ENCODE measurements at places on chromosomes 6 and 20.

GRCh38 chr20:62627901-62628612, 14.2 kb upstream of the SLCO4A1 start:
- no peak overlapping the region for H3K4me3 ChIP-seq
- peaks cover 3% of the 10 kb centered on the region for H3K4me1 ChIP-seq
- H3K27me3 ChIP-seq = no peaks in the 10 kb centered on the region

GRCh38 chr6:25250878-25251277, 28.3 kb upstream of the CARMIL1 start:
- no peaks in the 10 kb centered on the region for H3K36me3 ChIP-seq
- no peak overlapping the region for H3K4me3 ChIP-seq
- no peak for DNase-seq
- H3K27ac ChIP-seq = no peak overlapping the region

GRCh38 chr20:20668639-20669038, 43.8 kb downstream of the RALGAPA2 start:
- no peak for DNase-seq
- no peak overlapping the region for H3K4me3 ChIP-seq
- no peaks in the 10 kb centered on the region for H3K27me3 ChIP-seq
- H3K4me1 ChIP-seq = no peaks in the 10 kb centered on the region
- no peaks in the 10 kb centered on the region for H3K36me3 ChIP-seq
- no peak overlapping the region for H3K27ac ChIP-seq

- no peaks in the 10 kb centered on the region for H3K4me1 ChIP-seq
- no peaks in the 10 kb centered on the region for H3K36me3 ChIP-seq
- no peaks in the 10 kb centered on the region for H3K27me3 ChIP-seq
- H3K4me3 ChIP-seq = no peak overlapping the region
- no peak for DNase-seq
Measured at GRCh38 chr6:120248451-120248850, 898.9 kb upstream of the MAN1A1 start.

GRCh38 chr6:5995949-5996713, 10.6 kb downstream of the NRN1 start:
- no peak overlapping the region for H3K27ac ChIP-seq
- no peak for DNase-seq
- H3K4me3 ChIP-seq = peak overlapping the region; percentile 42
- peaks cover 61% of the 10 kb centered on the region for H3K27me3 ChIP-seq
- no peaks in the 10 kb centered on the region for H3K36me3 ChIP-seq

GRCh38 chr20:8854571-8854970, 214.3 kb upstream of the PLCB4 start:
- H3K4me3 ChIP-seq = no peak overlapping the region
- H3K27me3 ChIP-seq = no peaks in the 10 kb centered on the region
- no peak for DNase-seq
- H3K4me1 ChIP-seq = no peaks in the 10 kb centered on the region

DNA sequence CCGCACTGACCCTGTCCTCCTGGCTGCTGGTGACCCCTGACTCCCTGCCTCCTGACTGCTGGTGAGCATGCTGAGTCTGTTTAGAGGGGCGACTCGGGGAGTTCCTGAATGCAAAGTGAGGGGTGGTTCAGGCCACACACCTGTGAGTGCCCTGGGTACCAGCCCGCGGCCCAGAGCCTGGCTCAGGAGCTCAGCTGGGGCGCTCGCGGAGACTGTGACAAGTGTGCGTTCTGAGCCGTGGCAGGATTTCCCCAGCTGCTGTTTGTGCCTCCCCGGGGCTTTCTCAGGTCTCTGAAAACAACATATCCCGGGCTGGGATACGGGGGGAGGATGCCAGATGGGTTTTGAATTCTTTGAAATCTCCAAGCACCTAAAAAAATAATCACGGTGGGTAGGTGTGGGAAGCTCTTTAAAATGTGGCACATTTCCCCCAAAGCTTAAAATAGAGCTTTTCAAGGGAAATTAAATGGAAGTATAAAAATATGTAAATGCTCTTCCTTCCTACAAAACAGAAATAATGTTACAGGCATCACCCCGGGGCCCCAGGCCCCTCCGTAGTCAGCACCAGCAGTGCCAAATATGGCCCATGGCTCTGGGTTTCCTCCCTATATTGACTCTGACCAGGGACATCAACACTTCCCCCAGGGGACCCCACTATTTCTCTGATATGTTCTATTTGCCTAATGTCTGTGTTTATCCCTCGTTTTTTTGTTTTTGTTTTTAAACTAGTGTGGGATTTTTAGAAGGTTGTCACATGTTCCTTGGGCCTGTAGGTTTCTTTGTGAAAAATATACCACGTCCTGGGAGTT, 49.9 kb upstream of the TAGAP start:
- H3K27ac ChIP-seq = no peak overlapping the region
- no peak for DNase-seq
- no peaks in the 10 kb centered on the region for H3K36me3 ChIP-seq
- no peaks in the 10 kb centered on the region for H3K27me3 ChIP-seq
- H3K4me1 ChIP-seq = no peaks in the 10 kb centered on the region
- no peak overlapping the region for H3K4me3 ChIP-seq

DNA sequence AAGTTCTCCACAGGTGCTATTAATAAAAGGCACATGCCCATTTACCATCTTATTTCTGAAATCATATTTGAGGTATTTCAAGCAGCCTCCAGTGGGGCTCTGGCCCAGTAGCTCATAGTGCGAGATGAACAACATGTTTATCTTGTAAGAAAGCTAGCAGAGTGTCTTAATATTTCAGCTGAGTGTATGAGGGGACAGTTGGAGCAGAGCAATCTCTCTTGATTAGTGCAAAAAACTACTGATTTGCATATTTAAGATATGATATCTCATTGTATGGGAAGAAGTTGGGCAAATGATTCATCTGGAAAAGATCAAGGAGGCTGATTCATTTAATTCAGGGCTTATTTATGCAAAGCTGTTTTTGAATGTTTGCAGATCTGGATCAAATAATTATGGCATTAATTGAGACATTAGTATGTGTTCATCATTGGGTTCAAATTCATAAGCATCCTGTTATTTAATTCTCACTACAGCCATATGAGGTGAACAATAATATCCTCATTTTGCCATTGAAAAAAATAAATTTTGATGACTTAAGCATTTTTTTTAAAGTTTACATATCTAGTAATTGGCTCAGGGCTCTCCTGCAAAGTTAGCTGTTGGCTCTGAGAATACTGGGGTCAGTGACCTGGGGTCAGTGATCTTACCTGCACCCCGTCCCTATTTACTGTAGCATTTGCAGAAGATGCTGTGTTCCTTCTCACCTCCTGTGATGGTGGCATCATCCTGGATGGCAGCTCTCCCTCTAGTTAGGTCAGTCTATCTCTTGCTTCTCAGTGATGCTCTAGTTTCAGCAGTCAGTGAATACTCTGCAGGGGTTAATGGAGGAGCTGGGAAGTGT, 24.1 kb upstream of the GCLC start:
- H3K36me3 ChIP-seq = no peaks in the 10 kb centered on the region
- no peak for DNase-seq
- H3K4me3 ChIP-seq = no peak overlapping the region

DNA sequence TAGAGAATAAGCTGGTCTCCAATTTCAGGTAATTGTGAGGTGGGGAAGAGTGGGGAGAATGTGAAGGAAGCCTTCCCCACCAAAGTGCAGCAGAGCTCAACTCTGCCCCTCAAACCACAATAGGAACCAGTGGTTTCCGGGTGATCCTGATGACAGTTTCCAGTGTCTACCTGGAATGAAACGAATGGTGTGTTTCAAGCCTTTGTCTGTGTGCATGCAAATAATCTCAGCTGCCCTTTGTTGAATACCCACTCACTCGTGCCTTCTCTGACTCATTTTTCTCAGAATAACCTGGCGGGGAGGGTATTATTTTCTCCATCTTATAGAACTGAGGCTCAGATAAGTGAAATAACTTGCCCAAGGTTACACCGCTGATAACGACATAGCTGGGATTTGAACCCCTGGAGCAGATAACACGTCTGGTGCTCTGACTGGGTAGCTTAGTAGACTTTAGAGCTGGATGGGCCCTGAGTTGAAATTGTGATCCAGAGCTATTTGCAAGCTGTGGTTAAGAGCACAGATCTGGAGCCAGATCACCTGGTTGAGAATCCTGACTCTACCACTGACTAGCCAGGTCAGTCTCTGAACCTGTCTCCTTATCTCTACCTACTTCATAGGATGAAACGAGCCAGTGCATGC, 85.1 kb downstream of the EYA2 start:
- no peaks in the 10 kb centered on the region for H3K36me3 ChIP-seq
- no peaks in the 10 kb centered on the region for H3K27me3 ChIP-seq
- no peak overlapping the region for H3K4me3 ChIP-seq
- no peaks in the 10 kb centered on the region for H3K4me1 ChIP-seq

DNA sequence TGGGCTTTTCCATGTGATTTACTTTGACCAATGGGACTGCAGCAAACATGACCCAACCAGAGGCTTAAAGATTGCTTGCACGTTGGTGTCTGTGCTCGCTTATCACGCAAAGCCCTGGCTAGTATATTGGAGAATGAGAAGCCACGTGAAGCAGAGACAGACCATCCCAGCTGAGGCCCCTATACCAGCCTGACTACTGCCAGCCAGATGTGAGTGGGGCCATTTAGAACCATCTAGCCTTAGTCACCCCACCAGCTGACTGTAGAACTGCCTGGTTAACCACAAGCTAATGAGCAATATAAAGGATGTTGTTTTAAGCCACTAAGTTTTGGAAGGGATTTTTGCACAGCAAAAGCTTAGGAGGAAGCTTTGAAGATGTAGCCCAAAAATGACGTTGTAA, 74.5 kb downstream of the MACROD2 start:
- no peak for DNase-seq
- H3K4me3 ChIP-seq = no peak overlapping the region
- H3K27me3 ChIP-seq = no peaks in the 10 kb centered on the region

DNA sequence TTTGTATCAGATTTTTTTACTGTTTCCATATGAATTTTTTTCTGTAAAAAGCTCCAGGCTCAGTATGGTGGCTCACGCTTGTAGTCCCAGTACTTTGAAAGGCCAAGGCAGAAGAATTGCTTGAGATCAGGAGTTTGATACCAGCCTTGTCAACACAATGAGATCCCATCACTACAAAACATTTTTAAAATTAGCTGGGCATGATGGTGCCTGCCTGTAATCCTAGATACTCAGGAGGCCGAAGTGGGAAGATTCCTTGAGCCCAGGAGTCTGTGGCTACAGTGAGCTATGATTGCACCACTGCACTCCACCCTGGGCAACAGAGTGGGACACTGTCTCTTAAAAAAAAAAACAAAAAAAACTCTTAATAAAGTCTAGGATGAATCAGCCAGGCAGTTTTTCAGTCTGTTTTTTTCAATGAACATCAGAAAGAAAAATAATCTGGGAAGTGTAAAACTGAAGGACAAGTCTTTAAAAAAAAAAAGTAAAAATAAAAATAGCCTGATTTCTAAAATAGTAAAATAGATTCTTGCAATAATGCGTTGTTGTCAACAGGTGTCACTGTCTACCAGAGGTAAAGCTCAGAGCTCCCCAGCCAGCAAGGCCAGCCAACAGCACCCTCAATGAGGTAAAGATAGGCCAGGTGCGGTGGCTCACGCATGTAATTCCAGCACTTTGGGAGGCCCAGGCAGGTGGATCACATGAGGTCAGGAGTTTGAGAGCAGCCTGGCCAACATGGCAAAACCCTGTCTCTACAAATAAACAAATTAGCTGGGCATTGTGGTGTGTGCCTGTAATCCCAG, 9.3 kb upstream of the ATG5 start:
- DNase-seq = peak; percentile 61
- H3K27me3 ChIP-seq = peaks cover 6% of the 10 kb centered on the region
- H3K27ac ChIP-seq = no peak overlapping the region
- H3K36me3 ChIP-seq = no peaks in the 10 kb centered on the region
- no peaks in the 10 kb centered on the region for H3K4me1 ChIP-seq

GRCh38 chr6:119917186-119917585, 567.6 kb upstream of the MAN1A1 start:
- DNase-seq = no peak
- no peak overlapping the region for H3K4me3 ChIP-seq
- no peak overlapping the region for H3K27ac ChIP-seq
- no peaks in the 10 kb centered on the region for H3K4me1 ChIP-seq

DNA sequence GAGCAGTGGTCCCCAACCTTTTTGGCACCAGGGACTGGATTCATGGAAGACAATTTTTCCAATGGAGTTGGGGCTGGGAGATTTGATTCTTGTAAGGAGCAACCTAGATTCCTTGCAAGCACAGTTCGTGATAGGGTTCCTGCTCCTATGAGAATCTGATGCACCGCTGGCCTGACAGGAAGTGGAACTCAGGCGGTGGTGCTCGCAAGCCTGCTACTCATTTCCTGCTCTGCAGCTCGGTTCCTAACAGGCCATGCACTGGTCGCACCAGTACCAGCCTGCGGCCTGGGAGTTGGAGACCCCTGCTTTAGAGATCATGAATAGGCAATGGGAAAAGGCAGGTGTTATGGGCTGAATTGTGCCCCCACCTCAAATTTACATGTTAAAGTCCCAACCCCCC, 131.2 kb downstream of the PFDN4 start:
- no peak overlapping the region for H3K4me3 ChIP-seq
- no peak overlapping the region for H3K27ac ChIP-seq
- DNase-seq = no peak
- no peaks in the 10 kb centered on the region for H3K36me3 ChIP-seq

- peaks cover 11% of the 10 kb centered on the region for H3K4me1 ChIP-seq
- H3K27me3 ChIP-seq = peaks cover 3% of the 10 kb centered on the region
- H3K36me3 ChIP-seq = no peaks in the 10 kb centered on the region
Measured at GRCh38 chr20:1801225-1801928, 93.8 kb upstream of the SIRPA start.

DNA sequence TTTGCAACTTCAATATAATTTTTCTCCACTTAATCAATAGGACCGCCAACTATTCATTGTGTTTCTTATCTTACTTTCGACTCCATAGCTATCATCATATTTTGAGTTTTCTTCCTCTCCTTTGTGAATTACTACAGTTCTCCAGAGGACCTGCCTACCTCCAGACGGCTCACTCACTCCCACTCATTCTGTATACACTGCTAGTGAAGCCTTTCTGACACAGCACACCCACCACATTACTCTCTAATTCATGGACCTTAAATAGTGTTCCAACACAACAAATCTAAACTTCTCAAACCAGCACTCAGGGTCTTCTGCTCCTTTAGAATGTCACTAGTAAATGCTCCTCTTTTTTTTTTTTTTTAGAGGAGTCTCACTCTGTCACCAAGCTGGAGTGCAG, 23.8 kb downstream of the FKBP5 start:
- no peaks in the 10 kb centered on the region for H3K36me3 ChIP-seq
- DNase-seq = no peak
- peak overlapping the region; percentile 11 for H3K27ac ChIP-seq
- H3K4me1 ChIP-seq = no peaks in the 10 kb centered on the region
- H3K27me3 ChIP-seq = no peaks in the 10 kb centered on the region
- no peak overlapping the region for H3K4me3 ChIP-seq
